ENCODE measurements at places on chromosomes 1 and 21.

DNA sequence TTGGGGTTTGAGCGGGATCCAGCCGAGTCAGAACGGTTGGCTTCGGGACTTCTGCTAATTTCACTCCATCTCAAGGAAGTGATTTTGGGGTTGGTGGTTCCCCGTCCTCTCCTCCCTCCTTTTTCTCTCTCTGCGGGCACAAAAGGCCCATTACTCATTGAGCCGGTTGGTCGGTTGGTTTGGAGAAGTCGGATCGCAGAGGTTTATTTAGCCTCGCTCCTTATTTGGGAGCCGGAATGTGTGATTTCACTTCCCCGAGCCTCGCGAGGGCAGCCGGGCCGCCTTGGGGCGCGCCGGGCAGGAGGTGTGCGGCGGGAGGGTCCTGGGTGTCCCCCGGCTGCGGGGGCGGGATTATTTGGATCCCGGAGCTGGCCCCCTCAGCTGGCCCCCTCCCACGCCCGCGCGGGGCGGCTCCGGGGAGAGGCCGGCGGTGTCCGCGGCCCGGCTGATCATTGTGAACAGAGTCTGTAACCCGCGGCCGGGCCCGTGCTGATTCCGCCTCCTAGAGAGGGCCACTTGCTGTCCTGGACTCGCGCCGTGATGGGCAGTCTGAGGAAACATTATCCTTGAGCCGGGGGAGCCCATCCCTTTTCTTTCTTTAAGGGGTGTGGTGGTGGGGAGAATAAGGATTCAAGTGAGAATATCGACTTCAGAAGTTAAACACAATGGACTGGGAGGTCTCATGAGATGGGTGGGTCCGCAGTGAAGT, 1.2 kb downstream of the MAPKAPK2 start:
- DNase-seq, result peak; percentile 28

GRCh38 chr1:207282058-207282457, 39.4 kb upstream of the CD55 start:
- no peak for DNase-seq

DNA sequence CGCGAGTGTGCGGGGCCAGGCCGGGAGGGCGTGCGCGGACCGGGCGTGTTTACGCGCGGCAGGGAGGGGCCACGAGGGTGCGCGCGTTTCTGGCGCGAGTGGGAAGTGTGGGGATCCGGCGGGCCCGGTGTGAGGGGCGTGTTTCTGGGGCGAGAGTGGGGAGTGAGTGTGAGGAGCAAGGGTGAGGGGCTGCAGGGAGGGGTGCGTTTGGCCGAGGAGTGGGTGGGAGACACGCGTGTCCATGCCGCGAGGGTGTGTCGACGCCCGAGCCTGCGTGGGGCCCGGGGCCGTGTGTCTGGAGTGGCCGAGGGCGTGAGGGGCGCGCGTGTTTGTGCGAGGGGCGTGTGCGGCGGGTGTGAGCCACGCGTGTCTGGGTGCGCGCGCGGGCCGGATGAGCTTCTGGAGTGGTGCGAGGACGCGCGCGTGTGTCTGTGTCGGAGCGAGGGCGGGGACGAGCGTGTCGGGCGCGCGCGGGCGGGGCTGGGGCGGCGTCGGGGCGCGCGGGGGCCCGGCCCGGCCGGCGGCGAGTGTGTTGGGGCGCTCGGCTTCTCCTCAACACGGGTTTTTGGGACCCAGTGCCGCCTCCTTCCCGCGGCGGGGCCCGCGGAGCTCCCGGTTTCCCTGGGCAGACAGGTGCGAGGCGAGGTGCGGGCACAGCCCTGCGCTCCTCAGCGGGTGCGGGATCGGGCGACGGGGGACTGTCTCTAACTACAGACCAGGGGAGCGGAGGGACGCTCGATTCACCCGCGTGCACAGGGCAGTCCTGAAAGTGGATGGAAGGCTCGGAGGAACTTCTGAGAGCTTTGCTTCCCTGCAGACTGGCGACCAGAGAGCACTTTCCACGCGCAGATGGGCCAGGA, 65.8 kb upstream of the VAMP3 start:
- DNase-seq, result no peak

DNA sequence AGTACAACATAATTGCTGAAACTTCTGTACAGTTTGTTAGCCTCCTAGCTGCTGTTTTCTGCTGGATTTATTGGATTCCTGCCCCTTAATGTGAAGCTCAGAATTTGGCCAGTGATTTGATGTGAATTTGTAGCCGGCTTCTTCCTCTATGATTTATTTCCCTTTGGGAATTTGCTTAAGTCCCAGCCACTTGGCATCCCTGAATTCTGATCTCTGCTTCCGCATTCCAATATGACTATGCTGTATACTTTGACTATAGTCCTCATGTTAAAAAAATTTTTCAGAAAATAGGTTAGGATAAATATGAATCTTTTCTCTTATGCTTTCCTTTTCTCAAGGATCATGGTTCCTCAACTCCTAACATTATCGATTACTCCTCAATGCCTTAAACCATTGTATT, 12.4 kb upstream of the LRIF1 start:
- DNase-seq, result no peak

DNA sequence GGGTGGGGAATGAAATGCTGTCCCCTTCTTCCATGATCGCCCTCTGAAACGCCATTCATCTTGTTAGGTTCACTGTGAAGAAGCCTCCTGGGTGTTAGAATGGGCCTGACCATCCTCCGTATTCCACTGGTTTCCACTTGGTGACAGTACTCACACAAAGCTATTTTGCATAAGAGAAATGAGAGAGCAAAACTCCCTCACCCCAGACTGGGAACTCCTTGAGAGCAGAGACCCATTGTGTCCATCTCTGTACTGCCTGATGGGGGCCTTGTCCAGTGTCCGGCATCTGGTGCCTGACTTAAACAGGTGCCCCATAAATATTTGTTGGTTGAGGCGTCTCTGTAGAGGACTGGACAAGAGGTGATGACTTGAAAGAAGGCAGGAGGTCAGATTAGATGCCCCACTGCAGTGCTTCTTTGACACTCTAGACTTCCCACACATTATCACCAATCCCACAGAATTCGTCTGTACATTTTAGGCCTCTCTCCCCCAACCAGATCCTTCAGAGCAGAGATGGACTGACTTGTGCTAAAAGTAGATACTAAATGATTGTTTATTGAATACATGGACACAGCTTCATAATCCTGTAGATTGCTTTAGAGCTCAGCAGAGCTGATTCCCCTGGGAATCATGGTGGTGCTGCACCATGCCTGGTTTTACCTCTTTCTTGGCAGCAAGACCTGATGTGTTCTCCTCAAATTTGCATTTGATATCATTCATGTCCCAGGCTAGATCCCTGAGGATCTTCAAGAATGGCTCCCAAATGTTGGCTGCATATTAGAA, 22.4 kb upstream of the KCNA2 start:
- DNase-seq, result no peak

GRCh38 chr21:38349111-38349746, 92.4 kb downstream of the KCNJ15 start:
- no peak for DNase-seq

- no peak for DNase-seq
These were observed 219.3 kb downstream of the PLPP3 start for GRCh38 chr1:56360021-56360420.

GRCh38 chr21:38273745-38274542, 17.2 kb downstream of the KCNJ15 start:
- DNase-seq, result no peak

DNA sequence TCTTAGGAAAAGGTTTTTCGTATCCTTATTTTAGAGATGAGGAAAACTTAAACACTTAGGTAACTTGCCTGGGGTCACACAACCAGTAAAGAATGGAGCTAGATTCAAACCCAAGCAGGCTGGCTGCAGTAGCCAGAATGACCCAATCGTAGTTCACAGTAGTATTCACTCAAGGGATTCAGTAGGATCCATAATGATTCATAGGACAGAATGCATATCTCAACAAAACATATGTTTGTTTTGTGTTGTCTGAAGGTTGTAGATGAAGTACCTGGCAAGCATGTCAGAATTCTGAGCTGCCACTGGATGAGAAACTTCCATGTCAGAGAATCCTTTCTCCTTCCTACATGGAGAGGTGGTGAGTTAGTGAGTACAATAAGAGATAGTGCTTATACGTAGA, 155.5 kb downstream of the C1orf21 start:
- no peak for DNase-seq
